ENCODE measurements at places on chromosomes 6 and 20.

DNA sequence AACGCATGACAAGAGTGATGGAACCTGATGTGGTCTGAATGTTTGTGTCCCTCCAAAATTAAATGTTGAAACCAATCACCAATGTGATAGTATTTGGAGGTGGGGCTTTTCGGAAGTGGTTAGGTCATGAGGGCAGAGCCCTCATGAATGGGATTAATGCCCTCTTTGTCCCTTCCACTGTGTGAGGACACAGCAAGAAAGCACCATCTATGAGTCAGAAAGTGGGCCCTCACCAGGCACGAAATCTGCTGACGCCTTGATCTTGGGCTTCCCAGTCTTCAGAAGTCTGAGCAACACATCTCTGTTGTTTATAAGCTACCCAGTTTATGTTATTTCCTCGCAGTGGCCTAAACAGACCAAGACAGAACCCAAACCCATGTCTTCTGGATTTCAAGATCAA lies 244.0 kb upstream of the JAG1 start:
- DNase-seq, result no peak

GRCh38 chr20:48159145-48160008 lies 374.1 kb upstream of the SULF2 start:
- no peak for DNase-seq

DNA sequence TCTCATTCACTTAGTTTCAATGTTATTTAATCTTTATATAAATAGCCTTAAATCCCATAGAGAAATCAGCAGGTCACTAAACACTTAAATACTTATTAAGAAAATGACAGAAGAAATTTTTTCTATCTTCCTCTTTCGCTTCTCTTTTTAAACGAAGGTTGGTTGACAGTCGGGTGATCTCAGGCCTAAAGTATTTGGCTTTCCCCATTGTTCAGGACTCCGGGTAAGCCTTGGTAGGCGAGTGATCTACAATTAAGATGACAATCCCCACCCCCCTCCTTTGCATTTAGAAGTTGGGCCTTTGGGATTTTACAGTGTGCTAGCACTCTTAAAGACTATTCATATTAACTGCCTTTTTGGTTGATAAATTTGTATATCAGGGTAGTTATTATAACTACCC lies 19.7 kb upstream of the UTRN start:
- DNase-seq, result no peak

- DNase-seq, result no peak
Observed at GRCh38 chr6:82182756-82183155, 64.8 kb downstream of the IBTK start.

GRCh38 chr6:7241709-7242645 lies 71.0 kb downstream of the SSR1 start:
- no peak for DNase-seq

DNA sequence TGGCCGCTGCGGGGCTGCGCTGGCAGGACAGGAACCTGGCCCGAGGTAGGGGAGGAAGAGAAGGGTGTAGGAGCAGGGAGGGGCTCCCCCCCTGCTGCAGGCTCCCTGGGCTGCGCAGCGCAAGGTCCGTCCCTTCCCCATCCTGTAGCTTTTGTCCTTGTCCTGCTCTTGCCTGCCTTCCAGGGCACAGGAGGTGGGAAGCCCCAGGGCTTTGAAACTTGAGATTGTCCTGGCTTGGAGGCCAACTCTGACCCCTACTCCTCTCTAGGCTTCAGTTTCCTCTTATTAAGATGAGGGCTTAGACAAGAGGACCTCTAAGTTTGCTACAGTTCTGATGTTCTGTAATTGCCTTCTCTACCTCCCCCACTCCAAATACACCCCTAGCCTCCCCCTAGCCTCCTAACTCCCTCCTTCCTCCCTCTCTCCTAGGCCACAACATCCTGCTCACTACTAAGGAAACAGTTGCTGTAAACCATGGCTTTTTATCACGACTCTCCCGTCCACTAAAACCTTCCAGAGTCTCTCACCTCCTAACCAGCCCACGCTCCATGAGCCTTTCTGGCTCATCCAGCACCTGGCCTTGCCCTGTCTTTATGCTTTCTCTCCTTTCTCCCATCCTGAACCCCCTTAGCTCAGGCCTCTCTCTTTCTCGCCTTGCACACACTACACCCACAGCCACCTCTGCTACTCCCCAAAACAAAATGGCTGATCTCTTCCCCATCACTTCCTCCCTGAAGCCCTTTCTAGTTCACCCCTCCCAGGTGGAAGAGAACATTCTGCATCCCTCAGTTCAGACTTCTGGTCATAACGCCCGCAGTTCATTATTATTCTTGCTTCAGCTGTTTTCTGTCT lies 10.2 kb downstream of the UNC5CL start:
- DNase-seq, result no peak

DNA sequence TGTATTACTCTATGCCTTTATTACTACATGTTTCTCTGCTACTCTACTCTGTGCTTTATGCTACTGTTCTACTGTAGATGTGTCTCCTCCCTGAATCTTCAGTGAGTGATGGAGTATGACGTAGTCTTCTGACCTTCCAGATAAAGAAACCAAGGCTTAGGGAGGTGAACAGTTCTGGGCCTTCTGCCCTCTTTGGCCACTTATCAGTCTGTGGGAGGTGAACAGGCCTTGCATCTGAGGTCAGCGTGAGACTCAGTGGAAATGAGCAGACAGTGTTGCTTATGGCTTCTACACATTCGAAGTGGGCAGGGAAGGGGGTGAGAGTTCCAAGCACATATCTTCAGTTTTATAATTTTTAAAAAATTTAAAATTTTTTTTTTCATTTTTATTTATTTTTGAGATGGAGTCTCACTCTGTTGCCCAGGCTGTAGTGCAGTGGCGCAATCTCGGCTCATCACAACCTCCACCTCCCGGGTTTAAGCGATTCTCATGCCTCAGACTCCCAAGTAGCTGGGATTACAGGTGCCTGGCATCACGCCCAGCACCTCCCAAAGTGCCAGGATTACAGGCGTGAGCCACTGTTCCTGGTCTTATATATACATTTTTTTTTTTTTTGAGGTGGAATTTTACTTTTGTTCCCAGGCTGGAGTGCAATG lies 24.2 kb downstream of the MYBL2 start:
- no peak for DNase-seq

- no peak for DNase-seq
Observed at GRCh38 chr20:58116505-58116904, 111.9 kb downstream of the ANKRD60 start.

- peak; percentile 63 for DNase-seq
Observed at GRCh38 chr20:10672624-10673127, 1.1 kb downstream of the JAG1 start.

GRCh38 chr6:34412016-34412415 lies 13.9 kb downstream of the RPS10 start:
- DNase-seq, result no peak

- DNase-seq, result no peak
Observed at GRCh38 chr6:12280458-12280857, 9.7 kb upstream of the EDN1 start.

GRCh38 chr20:32737371-32738223 lies 5.7 kb downstream of the COMMD7 start:
- DNase-seq, result no peak

DNA sequence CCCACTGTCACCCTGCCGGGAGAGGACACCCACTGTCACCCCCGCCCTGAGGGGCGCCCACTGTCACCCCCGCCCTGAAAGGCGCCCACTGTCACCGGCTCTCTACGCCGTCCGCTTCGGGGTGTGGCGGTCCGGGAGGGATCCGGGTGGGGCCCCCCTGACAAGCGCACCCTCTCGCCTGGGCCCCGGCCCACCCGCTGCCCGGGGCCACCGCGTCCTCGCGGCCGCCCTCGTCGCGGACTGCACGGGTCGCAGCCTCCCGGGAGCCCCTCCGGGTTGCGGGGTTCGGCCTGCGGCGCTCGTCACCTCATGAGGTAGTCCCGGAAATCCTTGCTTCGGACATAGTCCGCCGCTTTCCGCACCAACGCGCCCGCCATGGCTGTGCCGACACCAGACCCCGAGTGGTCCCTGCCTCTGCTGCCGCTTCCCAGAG lies 224 bp downstream of the MPC1 start:
- no peak for DNase-seq

DNA sequence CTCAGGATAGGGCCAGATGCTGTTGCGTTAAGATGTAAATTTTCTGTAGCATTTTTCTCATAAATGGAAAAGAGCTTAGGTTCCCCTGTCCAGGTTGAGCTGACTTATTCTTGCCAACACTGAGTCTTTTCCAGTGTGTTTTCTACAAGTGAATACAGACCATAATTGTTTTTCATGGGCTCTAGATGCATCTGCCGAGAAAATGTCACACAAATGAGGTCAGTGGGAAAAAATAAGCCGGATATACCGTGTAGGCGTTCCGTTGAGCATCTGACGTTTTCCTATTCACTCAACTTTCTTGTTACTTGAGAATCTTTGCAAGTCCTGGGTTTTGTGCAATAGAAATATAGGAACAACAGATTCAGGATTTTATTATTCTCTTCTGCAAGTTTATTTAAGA lies 582.9 kb upstream of the CDH4 start:
- no peak for DNase-seq

DNA sequence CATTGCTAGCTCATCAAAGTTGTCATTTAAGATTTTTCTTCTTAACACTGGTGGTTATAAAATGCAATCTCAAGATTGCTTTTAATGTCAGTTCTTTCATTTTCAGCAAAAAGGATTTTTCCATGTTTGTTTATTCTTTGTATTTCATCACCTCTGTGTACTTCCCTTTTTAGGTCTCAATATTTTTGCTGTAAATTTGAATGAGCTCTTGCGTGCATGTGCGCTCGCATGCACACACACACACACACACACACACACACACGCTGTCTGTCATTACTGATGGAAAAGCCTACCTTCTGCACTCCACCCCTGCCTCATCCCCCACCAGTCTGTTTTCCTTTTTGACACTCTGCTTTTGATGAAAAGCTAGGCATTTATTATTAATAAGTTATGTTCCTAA lies 85.3 kb upstream of the FYN start:
- DNase-seq, result no peak

- no peak for DNase-seq
Observed at GRCh38 chr6:123447315-123447937, 189.3 kb downstream of the TRDN start.

DNA sequence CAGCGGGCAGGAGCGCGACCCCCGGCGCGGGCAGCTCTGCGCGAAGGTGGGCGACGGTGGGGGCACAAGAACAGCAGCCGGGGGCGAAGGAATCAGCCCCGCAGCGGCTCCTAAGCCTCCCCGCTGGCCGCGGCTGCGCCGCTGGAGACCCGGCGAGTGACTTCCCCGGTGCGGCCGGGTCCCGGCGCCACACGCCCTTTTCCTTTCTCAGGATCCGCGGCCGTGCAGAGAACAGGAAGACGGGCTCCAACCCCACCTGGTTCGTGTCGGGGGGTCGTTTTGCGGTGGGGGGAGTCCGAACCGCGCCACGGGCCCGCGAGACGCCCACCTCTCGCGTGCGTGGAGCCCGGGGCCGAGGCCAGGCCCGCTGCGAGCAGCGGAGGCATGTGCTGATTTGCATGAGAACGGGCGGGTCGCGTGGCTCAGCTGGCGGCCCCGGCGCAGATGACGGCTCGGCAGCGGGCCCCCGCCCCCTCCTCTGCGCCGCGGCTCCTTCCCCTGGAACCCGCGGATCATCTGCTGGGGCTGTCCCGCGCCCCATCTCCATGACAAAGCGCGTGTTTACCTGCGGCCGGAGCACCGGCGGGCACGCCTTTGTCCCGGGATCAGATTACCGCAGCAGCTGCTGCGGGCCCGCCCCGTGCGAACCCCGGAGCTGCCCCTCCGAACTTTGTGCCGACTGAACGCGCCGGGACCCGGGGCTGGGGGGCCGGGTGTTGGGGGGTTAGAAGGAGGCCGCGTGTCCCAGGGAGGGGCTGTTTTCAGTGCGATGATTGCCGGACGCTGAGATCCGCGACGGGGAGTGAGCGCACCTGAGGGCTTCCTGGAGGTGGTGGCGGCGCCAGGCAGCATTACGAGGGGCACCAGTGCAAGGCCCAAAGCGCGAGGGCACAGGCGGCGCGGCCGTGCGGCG lies 4.9 kb upstream of the DLL1 start:
- peak; percentile 85 for DNase-seq

GRCh38 chr6:25007269-25007699 lies 71.5 kb upstream of the RIPOR2 start:
- no peak for DNase-seq

DNA sequence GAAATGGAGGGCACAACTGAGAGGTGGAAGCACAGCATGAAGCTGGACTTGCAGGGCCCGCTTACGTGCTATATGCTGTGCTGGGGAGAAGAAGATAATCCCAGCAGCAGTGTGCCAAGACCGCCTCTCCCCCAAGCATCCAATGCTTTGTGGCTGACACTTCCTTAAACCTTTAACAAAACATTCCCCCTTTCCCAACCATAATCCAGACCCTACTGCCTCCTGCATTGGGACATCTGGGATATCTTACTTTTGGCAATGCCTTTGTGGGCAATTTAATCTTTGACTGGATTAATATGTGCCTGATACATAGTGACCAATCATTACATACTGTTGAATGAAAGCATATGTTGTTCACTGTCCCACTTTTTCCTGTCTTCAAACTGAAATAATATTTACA lies 3.1 kb upstream of the TENT5A start:
- no peak for DNase-seq

DNA sequence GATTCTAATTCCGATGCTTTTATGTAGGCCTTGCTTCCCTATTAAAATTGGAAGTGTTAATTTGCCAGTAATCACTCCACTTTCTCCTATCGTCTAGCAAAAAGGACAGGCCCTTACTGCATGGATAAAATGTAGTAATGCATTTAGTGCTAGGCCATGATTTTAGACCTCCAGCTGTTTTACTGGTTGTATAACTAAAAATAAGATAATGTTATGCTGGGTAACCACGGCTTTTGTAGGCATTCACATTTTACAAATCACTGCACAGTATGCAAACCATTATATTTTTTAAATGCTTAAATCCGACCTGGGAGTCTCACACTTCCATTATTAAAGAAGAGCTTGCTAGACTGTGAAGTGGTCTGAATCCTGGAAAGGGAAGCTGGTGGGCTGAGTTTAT lies 179.5 kb downstream of the TFAP2A start:
- no peak for DNase-seq

GRCh38 chr6:3250231-3250675 lies 8.5 kb upstream of the PSMG4 start:
- DNase-seq, result no peak

GRCh38 chr6:11669696-11670095 lies 108.9 kb downstream of the ADTRP start:
- DNase-seq, result no peak

DNA sequence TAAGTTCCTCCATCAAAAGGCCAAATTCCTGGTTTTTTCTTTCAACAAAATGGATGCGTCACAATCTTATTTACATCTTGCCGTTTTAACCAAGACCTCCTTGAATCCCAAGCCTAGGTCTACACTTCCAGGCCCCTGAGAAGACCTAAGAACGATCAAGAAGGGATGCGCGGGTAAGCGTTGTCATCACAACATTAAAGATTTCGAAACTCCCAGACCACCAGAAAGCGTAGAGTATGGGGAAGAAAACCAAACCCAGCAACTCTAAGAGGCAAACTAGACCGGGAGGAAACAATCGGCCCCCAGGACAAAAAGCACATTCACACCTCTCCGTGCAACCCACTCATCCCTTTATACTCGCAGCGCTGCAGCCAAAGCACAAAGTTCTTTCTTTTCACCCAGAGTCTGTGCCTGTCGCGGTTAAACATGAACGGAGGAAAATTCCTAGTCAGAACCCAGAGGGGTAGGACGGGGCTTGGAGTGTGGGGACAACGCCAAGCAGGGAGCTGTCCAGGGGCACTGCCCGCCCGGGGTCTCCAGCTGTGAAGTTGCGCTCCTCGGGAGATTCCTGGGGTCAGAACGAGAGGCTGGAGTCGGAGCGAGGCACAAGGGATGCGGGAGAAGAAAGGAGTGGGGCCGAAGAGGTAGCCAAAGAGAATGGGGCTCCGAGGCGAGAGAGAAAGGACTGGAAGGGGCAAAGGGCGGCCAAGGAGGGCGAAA lies 725 bp downstream of the OSER1 start:
- no peak for DNase-seq
